Stimulated activated CD4-positive, alpha-beta T cell treated with anti-CD3 and anti-CD28 coated beads, Interleukin-4, amount 100 ng/mL, for 1 hour (primary cell): ENCODE measurements at places on chromosomes 3 and 15.

GRCh38 chr15:92914768-92915221 is 14.7 kb downstream of the CHD2 start:
- no peak for DNase-seq

GRCh38 chr3:54235998-54236397 is 113.6 kb downstream of the CACNA2D3 start:
- no peak for DNase-seq

- no peak for DNase-seq
These were observed 72.8 kb upstream of the ICE2 start for GRCh38 chr15:60551781-60552161.

GRCh38 chr3:157151627-157152026 is 8.3 kb downstream of the CCNL1 start:
- no peak for DNase-seq

GRCh38 chr15:68587769-68588385 is 9.1 kb downstream of the CORO2B start:
- DNase-seq: no peak
